Bronchial smooth muscle cell (primary cell): ENCODE measurements at places on chromosomes 1 and 21. TPM values are rescaled to one million over a fixed set of nuclear protein-coding genes. Genes with fewer than 3 reads are reported as not detected.

DNASE2B gene
- 0.09 TPM in 1 of 2 replicates, not detected in the other for total RNA-seq

SPRR2G gene
- total RNA-seq = not detected in 2 replicates

C1QB gene
- total RNA-seq = not detected in 2 replicates

IGSF3 gene
- under 0.01 and 0.26 TPM in 2 replicates for total RNA-seq

SPATA45 gene
- not detected in 2 replicates for total RNA-seq

DCDC2B gene
- not detected in 2 replicates for total RNA-seq

SLC25A44 gene
- 5.5 and 6.0 TPM in 2 replicates for total RNA-seq

OR2T35 gene
- total RNA-seq = not detected in 2 replicates

ASCL5 gene
- total RNA-seq = not detected in 2 replicates

PTPN22 gene
- 0.77 and 0.95 TPM in 2 replicates for total RNA-seq

LMOD1 gene
- 3.5 and 11.8 TPM in 2 replicates for total RNA-seq

ATP1A4 gene
- total RNA-seq = not detected in 2 replicates

HMGCS2 gene
- total RNA-seq = not detected in 2 replicates

AMPD1 gene
- total RNA-seq = not detected in 2 replicates

KRTAP19-1 gene
- not detected in 2 replicates for total RNA-seq

PCAT6 gene
- 0.16 TPM in 1 of 2 replicates, not detected in the other for total RNA-seq

SYTL1 gene
- total RNA-seq = 0.32 TPM in 1 of 2 replicates, not detected in the other

KCNJ9 gene
- total RNA-seq = under 0.01 and 0.09 TPM in 2 replicates

EDARADD gene
- under 0.01 TPM in 1 of 2 replicates, not detected in the other for total RNA-seq

RIMS3 gene
- total RNA-seq = 0.16 and 0.17 TPM in 2 replicates

OR10J1 gene
- total RNA-seq = not detected in 2 replicates

CAPN9 gene
- 0.09 and 0.16 TPM in 2 replicates for total RNA-seq

UTS2 gene
- total RNA-seq = 0.95 TPM in 1 of 2 replicates, not detected in the other

MEX3A gene
- total RNA-seq = 1.2 and 1.4 TPM in 2 replicates

KIF14 gene
- total RNA-seq = 0.43 and 1.6 TPM in 2 replicates

BCL2L15 gene
- under 0.01 TPM in 2 replicates for total RNA-seq

NBPF8 gene
- total RNA-seq = 10.4 and 10.8 TPM in 2 replicates

CHAF1B gene
- total RNA-seq = 0.60 and 0.95 TPM in 2 replicates

GPR25 gene
- total RNA-seq = not detected in 2 replicates

NUP210L gene
- total RNA-seq = under 0.01 and 0.17 TPM in 2 replicates
